ENCODE measurements at places on chromosomes 4 and X. TPM values are rescaled to one million over a fixed set of nuclear protein-coding genes. Genes with fewer than 3 reads are reported as not detected.

The CLCN5 gene
- total RNA-seq = 3.1 TPM

The GAGE12E gene
- not detected for total RNA-seq

The AGA gene
- total RNA-seq = 11.7 TPM

The MXRA5 gene
- total RNA-seq = 1.7 TPM

The POF1B gene
- not detected for total RNA-seq

- no peak for DNase-seq
Observed at GRCh38 chr4:89586318-89586717, 250.6 kb downstream of the SNCA start.

GRCh38 chr4:101067383-101067782, 279.9 kb downstream of the PPP3CA start:
- no peak for DNase-seq

DNA sequence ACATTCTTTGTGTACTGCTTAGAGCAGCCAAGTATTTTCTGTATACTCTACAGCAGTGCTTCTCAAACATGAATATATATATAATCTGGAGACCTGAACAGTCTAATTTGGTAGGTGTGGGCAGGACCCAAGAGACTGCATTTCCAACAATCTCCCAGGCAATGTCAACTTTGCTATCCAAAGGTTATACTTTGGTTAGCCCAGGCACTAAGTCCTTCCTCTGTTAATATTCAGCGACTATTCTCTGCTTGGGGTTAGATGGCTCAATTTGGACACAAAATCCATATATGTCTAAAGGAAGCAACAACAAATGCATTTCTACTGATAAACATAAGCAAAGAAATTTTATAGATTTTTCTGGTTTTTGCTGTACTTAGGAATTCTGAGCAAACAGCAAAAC, 480.0 kb upstream of the RPS6KA3 start:
- no peak for DNase-seq

- DNase-seq = no peak
Observed at GRCh38 chr4:154908168-154908567, 127.1 kb downstream of the RBM46 start.

DNA sequence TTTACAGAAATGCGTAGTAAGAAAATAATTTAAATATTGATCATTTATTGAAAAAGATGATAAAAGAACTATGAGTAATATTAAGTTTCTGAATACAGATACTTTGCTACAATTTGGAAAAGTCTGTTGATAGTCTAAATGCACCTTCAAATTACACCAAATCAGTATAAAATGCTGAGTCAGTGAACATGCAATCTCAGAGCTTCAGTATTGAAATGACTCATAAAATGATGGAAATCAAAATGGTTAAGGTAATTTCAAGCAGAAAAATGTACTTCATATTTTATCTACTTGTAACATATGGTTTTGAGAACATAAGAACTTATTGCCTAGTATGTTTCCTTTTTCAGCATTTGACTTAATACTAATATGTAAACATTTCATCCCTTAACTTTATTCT, 448.2 kb downstream of the PCDH10 start:
- no peak for DNase-seq

GRCh38 chrX:22090181-22090580, 58.1 kb downstream of the PHEX start:
- DNase-seq = no peak

GRCh38 chr4:69970071-69970470, 4.5 kb upstream of the CSN2 start:
- DNase-seq = no peak

DNA sequence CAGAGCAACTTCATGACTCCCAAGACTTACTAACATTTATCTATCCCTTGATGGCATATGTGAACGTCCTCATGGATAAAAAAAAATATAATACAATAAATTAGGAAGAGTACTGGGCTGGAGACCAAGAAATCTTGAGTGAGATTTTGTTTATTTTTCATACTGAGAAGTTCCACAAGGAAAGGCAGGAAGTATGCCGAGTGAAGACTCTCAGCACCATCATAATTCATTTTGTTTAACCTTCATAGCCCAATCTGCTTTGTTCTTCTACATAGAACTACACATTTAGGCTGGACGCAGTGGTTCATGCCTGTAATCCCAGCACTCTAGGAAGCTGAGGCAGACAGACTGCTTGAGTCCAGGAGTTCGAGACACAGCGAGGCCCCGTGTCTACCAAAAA, 198.3 kb downstream of the NSUN7 start:
- no peak for DNase-seq

DNA sequence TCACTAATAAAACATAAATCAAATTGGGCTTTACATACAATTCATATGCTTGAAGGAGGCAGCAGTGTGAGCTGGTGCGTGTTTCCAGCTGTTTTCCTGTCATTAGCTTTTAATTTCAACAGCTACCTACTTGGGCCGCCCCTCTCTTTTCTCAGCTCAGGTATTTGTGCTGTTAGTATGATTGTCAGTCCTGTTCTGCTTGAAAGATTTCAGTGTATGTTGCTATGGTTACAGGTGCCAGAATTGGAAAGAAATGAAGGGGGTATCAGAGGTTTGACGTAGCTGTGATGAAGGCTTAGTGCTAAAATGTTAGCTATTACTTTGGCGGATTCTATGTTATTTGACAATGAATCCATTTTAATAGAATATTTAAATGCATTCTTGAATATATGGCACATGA, 440.3 kb downstream of the ZIC3 start:
- no peak for DNase-seq

DNA sequence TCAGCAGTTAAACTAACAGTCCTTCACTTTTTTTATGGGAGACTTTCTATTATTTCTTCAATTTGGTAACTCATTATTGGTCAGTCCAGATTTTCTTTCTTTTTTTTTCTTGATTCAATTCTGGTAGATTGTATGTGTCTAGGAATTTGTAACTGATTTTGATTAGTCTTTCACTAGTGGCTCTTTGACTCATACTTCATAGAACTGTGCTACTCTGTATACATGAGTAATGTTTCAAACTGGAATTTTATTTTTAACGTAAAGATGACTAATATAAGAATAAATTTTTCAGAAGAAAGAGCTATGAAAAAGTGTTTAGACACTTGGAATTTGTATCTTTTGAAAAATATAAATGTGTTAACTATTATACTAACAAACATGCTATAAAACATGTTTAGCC, 813.0 kb downstream of the TRAM1L1 start:
- DNase-seq = no peak

DNA sequence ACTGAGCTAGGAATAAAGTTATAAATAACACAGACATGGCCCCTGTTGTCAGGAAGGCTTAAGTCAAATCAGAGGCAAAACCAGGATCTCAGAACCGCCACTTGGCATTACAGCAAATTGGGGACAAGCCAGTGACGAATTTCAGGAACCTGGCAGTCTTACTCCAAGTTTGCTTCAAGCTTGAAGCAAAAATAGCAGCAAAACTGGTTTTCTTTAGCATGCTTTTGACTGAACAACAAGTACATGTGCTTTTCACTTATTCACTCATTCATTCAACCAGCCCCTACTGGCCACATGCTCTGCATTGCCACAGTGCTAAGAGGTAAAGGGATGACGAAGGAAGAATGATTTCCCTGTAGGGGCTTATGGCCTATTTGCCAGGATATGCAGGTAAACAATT, 253.9 kb upstream of the PPARGC1A start:
- DNase-seq = peak; percentile 4

- DNase-seq = no peak
Observed at GRCh38 chr4:12584116-12584875, 899.8 kb downstream of the RAB28 start.

- no peak for DNase-seq
Observed at GRCh38 chr4:150160473-150160872, 82.2 kb downstream of the DCLK2 start.
